ENCODE measurements at places on chromosomes 7 and 10.

DNA sequence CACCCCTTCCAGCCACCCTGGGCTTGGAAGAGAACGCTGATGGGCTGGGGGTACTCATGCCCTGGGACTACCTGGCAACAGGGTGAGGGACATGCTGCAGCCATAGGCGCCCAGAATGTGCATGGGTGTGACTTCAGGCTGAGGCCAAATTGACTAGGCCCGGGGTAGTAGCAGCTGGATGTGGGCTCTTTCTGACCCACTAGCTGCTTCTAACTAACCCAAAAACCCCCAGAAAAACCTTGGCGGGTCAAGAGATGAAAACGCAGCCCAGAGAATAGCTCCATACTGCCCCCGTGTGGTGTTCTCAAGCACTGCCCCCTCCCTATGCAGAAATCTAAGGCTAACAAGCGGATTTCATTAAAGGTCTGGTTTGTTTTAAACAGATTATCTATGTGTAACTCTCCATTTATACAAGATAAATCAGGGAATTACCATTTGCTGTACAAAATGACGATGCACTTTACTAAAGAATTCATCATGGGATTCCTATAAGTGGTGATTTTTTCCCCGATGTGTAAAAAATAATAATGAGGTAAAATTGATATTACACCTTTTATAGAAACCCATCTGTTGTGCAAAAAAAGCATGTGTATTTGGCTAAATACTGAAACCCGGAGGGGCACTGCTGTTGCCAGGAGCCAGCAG is 4.2 kb downstream of the SMARCD3 start:
- peak; percentile 66 for DNase-seq

DNA sequence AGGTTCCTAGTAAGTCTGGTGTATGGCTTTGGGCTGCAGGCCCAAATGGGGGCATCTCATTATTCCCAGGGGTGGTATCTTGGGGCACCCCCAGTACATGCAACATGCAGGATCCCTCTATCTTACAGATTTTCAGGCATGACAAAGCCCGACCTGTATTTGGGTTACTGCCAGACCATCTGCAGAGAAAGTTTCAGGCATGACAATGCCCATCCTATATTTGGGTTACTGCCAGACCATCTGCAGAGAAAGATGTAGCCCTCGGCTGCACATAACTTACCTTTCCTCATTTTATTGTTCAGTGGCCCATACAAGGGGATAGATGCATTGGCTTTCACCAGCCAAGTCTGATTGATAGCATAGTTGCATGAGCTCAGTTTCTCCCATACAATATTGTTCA is 112.2 kb upstream of the RAB18 start:
- DNase-seq = no peak

- DNase-seq = peak; percentile 57
Measured at GRCh38 chr7:128167042-128167701, 73.9 kb upstream of the LEP start.

DNA sequence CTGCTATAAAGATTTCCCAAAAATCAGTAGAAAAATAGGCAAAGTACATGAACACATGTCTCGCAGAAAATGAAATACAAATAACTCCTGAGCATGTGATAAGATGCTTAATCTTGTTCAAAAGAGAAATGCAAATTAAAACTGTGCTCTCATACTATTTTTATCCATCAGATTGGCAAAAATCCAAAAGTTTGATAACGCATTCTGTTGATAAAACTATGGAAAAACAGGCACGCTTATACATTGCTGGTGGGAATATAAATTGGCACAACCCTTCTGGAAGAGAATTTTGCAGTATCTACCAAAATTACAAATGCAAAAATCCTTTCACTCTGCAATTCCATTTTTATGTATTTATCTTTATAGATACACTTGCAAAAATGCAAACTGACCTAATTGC is 315.0 kb downstream of the GRID1 start:
- DNase-seq = no peak

- DNase-seq = no peak
Measured at GRCh38 chr10:5691786-5692185, 7.1 kb downstream of the TASOR2 start.

DNA sequence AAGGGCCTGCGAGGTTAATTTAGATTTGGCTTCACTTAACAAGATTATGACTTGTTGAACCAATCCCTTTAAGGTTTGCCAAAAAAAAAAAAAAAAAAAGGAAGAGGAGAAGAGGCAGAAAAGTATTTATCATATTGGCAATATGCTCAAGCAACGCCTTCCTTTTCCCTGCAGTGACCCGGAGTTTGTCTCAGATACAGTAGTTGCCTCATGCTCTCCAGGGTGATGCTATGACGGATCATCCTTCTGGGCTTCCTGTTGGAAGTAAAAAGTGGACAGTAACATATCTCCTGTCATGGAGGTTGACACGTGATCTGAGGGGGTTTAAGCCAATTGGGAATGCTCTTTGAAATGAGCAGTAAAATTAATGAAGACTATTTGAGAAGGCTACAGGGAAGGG is 117.3 kb downstream of the BMPER start:
- no peak for DNase-seq

DNA sequence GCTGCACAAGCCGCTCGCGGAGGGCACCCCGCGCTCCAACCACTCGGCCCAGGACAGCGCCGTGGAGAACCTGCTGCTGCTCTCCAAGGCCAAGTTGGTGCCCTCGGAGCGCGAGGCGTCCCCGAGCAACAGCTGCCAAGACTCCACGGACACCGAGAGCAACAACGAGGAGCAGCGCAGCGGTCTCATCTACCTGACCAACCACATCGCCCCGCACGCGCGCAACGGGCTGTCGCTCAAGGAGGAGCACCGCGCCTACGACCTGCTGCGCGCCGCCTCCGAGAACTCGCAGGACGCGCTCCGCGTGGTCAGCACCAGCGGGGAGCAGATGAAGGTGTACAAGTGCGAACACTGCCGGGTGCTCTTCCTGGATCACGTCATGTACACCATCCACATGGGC is 50.0 kb downstream of the FIGNL1 start:
- DNase-seq = no peak

DNA sequence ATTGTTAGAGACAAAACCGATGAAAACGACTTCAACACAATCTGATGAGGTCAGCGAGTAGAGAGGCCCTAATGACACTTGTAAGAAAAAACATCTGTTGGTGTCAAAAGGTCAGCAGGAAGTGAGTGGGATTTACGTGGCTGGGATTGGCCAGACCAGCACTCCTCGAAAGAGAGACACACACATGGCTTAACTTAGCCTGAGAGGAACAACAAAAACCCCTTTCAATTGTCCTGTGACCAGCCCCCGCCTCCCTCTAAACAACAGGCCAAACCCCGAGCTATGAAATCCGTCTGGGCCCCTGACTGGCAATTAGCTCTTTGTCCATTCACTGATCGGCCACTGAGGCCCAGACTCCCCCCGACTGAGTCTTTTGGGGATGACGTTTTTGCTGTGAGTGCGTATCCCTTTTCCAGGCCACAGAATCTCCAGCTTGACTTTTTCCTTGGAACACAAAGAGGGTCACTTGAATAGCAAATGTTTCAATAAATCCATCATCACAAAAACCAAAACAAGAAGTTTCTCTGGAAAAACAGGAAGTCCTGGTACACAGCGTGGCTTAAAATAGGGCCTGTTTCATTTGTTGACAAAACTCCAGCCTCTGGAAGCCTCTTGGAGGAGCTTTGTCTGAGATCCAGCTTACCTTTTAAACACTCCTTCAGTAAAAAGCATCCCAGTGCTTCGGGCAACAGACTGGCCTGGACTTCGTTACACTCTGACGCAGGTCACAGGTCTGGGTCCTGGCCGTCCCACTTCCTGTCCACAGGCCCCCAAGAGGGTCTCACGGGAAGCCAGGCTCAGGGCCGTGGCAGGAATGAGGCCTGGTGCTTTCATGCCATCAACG is 103.0 kb downstream of the CTBP2 start:
- no peak for DNase-seq

DNA sequence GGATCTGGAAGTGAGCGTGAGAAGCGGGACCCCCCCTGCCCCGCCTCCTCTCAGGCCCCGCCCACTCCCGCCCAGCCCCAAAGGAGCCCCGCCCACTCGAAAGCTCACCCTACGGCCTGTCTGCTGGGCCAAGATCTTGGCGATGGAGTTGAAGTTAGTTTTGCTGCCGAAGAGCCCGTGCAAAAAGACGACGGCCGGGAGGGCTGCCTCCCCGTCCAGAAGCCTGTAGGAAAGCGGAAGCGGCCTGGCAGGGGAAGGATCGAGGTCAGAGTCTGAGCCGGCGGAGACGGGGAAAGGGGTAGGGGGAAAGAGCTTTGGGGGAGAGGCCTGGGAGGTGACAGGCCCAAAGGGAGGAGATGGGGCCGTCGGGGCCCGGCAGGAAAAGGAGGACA is 386 bp downstream of the ABHD11 start:
- peak; percentile 71 for DNase-seq

DNA sequence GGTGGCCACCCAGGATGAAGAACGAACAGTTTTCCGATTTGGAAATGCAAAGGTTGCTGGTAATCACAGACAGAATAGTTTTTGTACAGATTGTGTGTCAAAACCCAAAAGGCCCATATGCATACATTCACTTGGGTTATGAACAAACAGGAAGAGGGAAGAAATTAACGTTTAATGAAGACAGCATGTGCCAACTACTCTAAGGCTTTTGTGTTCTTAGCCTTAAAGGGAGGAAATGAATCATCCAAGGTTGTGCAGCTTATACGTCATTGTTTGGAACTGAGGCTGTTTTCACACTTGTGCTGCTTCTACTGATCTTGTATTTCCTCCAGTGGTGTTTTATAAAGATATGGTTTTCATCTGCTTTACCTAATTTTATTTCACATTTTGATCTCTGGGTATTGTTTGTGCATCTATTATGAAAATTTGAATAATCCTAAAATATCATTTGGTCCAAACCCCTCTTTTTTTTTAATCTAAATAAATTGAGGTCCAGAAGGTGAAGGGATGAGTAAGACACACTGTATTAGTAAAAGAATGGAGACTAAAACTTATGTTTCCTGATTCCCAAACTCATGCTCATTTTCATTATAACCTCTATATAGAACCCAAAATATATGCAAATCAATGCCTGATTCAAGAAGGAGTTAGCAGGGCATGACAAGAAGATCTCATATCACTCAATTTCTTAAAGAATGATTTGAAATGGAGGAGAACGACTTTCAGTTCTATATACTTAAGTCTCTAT is 373.1 kb downstream of the THSD7A start:
- DNase-seq = no peak

- no peak for DNase-seq
Measured at GRCh38 chr10:78178940-78179339, 145.3 kb downstream of the RPS24 start.

DNA sequence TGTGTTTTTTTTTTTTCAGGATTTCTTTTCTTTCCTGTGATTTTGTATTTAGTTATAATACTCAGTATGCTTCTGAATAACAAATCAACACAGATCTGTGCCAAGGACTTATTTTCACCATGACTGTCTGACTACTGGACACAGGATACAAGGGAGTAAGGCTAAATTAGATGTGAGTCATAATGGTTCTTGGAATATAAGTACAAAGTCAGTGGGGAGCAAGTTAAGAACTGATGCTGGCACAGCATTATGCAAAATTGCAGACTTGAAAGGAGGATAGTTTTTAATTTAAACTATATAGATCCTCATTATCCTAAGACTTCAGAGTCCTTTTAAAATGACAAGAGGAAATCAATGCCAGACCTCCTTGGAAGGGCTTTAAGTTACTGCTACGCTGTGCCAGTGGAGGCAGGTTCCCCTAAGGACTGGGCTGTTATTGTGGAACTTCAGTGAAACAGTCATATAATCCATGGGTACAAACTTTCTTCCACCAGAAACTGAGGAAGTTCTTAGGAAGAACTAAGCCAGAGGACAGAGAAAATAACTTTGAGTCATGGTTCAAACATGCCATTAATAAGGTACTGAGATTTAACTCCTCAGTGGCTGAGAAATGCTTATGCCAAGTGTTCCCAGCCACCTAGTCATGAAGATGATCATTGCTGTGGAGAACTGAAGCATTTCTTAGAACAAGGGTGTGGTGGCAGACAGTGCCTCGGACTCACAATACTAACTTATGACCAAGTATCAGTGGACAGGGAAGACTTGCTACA is 531.2 kb downstream of the HTR7 start:
- no peak for DNase-seq

DNA sequence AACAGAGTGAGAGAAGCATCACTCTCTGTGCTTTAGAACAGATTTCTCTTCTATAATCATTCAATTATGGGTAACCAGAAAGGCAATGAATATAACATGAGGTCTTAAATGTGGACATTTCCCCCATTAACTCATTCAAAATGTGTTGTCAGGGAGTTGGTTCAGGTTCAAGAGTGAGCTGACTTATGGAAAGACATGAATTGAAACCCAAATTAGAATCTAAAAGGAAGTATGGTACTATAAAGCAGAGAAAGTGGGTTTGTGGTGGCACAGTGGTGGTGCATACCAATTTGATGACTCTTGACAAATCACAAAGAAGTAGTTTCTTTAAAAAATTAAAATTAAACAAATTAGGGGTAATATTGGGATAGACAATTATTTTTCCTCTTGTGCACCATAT is 114.6 kb upstream of the MEOX2 start:
- DNase-seq = no peak

DNA sequence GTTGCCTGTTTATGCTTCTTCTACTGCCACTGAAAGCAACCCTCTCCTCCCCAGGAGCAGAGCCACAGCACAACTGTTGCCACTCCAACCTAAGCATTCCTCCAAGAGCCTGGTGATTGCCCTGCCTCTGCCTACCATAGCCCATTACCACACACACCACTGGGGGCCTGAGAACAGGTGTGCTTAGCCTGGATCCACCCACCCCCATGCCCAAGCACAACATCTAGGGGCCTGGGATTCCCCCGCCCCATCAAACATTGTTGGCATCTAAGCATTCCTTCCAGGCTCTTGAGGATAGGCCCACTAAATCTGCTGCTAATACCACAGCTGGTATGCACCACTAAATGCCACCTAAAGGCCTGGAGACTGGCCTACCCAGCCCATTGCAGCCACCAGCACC is 43.3 kb upstream of the ASAH2 start:
- no peak for DNase-seq

- no peak for DNase-seq
Measured at GRCh38 chr10:45371560-45371959, 2.5 kb upstream of the ALOX5 start.

- DNase-seq = no peak
Measured at GRCh38 chr10:1643161-1643907, 94.0 kb downstream of the ADARB2 start.

DNA sequence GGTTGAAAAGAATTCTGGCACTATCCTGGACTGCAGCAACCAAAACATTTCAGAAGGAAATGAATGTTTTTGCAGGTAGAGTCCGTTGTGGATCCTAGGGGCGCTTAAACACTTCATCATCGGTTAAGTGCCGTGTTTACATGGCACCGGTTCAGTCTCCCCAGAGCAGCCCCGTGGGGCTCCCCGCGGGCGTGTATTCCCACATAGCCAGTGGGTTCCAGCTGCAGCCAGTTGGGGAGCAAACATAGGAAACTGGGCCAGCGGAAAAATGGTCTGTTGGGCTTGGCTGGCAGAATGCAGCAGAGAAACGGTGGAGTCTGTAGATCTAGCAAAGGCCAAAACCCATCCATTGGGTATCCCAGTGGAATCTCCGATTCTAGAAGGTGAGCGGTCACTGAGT is 113.0 kb upstream of the SH2B2 start:
- no peak for DNase-seq

- DNase-seq = peak; percentile 59
Measured at GRCh38 chr10:88114368-88114767, 250.9 kb downstream of the PTEN start.

- DNase-seq = no peak
Measured at GRCh38 chr7:155662343-155663043, 18.0 kb downstream of the RBM33 start.

GRCh38 chr7:128743112-128743772 is 4.1 kb downstream of the CALU start:
- no peak for DNase-seq

Measured in BE2C (cell line).